ENCODE measurements at places on chromosomes 16 and 17. TPM values are rescaled to one million over a fixed set of nuclear protein-coding genes. Genes with fewer than 3 reads are reported as not detected.

Gene WNK4
- not detected for total RNA-seq

Gene NPIPB4
- total RNA-seq = 8.4 TPM

Gene ODAD4
- total RNA-seq = 1.0 TPM

Gene DPEP2
- 1.0 TPM for total RNA-seq

Gene PROCA1
- 0.52 TPM for total RNA-seq

Gene GTF3C1
- total RNA-seq = 48.0 TPM

Gene C1QTNF8
- not detected for total RNA-seq

Gene TBKBP1
- 7.8 TPM for total RNA-seq

Gene GINS2
- 4.7 TPM for total RNA-seq

Gene EVPLL
- not detected for total RNA-seq

Gene HSF5
- total RNA-seq = under 0.01 TPM

Gene CMC2
- total RNA-seq = 24.5 TPM

Gene CYGB
- 8.9 TPM for total RNA-seq

Gene INCA1
- not detected for total RNA-seq
